ENCODE measurements at places on chromosomes 5 and 9.

- no peak for DNase-seq
Observed at GRCh38 chr5:31381299-31381698, 150.6 kb downstream of the DROSHA start.

- DNase-seq, result no peak
Observed at GRCh38 chr9:131840751-131841702, 101.2 kb upstream of the RAPGEF1 start.

- no peak for DNase-seq
Observed at GRCh38 chr5:31651241-31651640, 12.3 kb downstream of the PDZD2 start.

DNA sequence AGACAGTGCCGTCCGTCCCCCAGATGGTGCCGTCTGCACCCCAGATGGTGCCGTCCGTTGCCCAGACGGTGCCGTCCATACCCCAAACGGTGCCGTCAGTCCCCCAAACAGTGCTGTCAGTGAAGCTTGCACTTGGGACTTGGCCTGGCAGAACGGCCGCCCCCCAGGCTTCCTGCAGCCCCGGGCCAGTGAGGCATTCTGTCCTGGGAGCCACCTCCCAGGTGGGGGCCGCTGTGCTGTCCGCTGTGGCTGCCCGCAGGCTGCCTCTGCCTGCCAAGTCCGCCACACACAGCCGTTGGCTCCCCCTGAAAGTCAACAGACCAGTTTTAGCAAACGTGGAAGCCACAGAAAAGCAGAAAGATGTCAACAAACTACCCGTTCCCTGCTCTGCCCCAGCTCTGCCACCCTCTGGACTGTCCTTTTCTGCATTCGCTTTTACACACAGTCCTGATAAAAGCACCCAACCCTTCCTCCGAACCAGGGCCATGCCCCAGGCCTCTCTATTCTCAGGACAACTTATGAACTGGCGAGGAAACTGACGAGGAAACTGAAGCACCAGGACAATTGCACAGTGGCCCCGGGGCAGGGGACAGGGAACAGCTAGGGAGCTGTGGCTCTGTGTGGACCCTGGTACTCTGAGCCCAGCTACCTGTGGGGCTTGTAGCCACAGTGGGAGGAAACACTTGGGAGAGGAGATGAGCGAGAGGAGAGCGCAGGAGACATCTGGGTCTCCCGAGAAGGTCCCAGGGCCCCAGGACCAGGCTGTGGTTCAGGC, 39.6 kb upstream of the RXRA start:
- no peak for DNase-seq

- no peak for DNase-seq
Observed at GRCh38 chr5:138775034-138775433, 21.8 kb downstream of the CTNNA1 start.

DNA sequence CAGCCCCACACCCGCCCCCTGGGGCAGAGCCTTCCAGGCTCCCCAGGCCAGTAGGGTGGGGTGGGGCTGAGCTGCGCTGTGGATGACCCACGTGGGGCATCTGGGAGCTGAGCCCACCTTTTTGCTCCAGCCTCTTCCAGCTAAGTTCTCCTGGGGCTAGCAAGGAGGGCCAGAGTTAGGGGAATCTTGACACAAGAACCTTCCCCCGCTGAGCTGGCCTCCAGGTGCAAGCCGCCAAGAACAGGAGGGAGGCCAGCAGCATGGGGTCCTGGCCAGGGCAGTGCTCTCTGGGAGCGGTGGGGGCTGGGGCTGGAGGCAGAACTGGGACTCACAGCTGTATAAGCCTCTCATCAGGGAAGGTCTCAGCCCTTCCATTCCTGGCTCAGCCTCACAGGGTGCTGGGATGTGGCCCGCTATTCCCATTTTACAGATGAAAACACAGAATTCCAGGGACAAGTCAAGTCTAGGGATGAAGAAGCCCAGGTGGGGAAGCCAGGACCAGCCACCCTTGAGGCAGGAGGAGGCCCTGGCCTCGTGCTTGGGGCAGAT, 21.5 kb downstream of the SARDH start:
- no peak for DNase-seq

DNA sequence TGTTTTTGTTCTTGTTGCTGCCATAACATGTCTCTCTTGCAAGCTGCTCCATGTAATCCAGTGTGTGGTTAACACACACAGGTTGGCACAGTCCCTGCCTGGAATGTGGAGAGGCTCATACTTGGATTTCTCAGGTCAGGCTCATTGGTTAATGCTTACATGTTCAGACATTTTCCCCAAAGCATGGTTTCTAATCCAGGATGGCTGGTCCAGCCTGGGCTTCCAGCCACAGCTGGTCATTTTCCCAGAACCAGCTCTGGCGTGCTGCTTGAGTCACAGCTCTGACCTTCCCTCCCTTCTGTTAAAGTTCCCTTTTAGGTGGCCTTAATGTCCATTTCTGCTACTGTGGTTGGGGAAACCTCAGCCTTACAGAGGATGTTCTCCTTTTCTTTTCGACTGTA, 294.3 kb downstream of the TAF11L14 start:
- DNase-seq, result no peak

GRCh38 chr5:176817369-176817840, 7.0 kb downstream of the UNC5A start:
- DNase-seq, result no peak

DNA sequence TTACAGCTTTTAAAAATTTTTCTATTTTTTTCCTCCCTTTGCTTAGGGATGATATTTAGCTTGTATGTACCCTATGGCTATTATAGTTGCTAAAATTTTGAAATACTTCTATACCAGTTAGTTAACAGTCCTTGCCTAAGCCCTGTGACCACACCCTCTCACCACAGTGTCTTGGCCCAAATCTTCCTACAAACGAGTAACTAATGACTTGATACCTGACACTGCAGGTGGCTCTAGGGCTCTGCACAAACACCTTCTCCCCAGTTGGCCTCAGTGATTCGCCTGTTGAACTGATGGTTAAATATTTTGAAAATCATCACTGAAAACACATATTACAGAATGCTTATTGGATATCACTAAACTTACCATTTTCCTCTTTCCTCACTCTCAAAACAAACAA, 449.6 kb upstream of the CHD1 start:
- DNase-seq, result no peak

DNA sequence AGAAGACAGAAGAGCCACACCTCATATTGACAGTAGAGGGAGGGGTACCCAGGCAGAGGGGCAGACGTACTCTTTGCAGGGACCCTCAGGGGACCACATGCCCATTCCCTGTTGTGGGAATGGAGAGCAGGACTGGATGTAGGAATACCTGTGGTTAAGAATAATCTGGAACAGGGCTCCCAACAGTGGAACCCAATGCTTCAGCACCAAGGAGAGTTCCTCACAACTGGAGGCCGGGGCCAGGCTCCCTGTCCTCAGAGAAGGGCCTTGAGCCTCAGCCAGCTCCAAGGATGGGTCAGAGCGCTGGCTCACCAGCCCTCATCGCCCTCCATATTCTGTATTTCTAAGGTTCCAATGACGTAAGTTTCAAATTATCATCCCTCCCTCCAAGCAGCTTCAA, 7.4 kb upstream of the SHC3 start:
- no peak for DNase-seq

- DNase-seq, result no peak
Observed at GRCh38 chr5:181047288-181047687, 7.2 kb downstream of the BTNL9 start.

DNA sequence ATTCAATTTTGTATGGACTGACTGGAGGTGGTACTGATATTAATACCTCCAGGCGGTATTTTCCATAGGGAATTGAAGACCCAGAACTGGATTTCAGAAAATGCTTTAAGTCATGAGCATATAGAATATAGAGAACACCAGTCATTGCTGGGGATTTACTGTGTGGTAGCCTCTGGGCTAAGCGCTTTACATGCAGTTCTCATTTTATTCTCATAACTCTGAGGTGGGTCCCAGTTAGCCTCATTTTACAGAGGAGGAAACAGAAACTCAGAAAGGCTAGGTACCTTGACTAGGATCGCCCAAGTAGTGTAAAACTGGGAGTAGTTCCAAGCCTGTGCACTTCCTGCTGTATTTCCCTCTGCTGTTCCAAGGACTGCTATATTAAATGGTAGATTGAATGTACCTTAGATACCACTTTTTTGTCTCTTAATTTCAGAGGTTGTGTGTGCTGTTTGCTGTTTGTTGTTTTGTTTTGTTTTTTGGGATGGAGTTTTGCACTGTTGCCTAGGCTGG, 13.8 kb downstream of the SLC44A1 start:
- no peak for DNase-seq

- no peak for DNase-seq
Observed at GRCh38 chr9:14932641-14933040, 22.4 kb upstream of the FREM1 start.

GRCh38 chr5:174354571-174354970, 309.1 kb downstream of the NSG2 start:
- DNase-seq, result no peak

DNA sequence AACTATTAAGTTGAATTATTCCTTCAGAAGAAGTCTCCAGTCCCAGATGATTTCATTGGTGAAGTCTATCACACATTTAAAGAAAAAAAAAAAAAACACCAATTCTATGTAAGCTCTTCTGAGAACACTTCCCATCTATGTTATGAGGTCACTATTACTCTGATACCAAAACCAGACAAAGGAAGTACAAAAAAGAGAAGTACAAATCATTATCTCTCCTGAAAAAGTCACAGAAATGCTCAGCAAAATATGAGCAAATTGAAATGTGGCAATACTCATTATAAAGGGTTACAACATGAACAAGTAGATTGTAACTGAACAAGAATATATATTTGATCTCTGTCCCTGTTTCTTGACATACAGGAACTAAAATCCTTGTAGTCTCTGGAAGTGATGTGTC, 280.4 kb downstream of the TLE1 start:
- no peak for DNase-seq

DNA sequence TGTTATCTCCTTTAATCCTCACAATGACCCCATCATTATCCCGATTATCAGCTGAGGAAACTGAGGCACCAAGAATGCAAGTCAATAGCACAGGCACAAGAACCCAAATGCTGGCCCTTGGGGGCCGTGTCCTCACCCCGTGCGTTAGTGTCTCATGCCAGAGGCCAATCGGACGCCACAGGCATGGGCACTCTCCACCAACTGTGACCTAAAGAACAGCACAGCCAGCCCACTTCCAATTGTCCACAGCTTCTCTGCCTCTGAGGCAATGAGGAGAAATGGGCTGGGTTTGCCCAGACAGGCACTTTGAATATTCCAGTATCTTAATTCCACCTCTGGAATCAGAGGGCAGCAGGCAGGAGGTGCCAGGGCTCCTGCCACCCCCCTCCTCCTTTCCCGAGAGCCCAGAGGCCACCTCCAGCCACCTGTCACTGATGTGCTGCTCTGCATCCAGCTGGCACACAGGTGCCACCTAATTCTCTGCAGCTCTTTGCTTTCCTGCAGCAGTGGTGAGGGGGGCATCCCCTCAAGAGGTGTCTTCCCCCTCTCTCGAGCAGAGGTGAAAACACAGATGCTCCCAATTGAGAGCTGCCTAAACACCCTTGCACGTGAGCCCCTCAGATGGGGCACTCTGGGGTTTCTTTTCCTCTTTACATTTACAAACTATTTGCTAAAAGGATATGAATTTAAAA, 107.5 kb downstream of the ROR2 start:
- no peak for DNase-seq

DNA sequence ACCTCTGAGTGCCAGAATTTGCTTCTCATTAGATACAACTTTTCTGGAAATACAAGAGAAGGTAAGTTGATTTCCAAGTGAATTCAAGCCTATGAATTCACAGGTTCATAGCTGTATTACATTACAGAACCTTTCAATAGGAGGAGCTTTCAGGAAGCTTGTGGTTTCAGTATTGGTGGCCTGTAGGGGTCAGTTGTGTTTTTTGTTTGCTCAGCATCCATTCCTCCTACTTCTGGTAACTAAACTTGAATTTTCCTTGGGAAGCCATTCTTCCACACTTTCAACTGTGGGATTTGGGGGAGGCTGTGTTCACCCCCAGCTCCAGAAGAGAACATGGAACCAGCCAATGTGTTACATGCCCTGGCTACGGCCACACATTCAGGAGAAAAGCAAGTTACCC, 5.6 kb upstream of the CYSTM1 start:
- no peak for DNase-seq

GRCh38 chr9:78519786-78520185, 222.9 kb downstream of the PSAT1 start:
- DNase-seq, result no peak

GRCh38 chr5:29304545-29304944, 1888.9 kb upstream of the CDH6 start:
- no peak for DNase-seq
